Heart right ventricle (tissue), 16 donors: ENCODE measurements at places on chromosomes 12 and 14.

- no peak overlapping the region for H3K4me3 ChIP-seq
- H3K4me1 ChIP-seq: peaks cover 13% of the 10 kb centered on the region
- H3K27ac ChIP-seq: no peak overlapping the region
- no peaks in the 10 kb centered on the region for H3K27me3 ChIP-seq
- no peak for DNase-seq
These were observed 9.4 kb downstream of the ACACB start for GRCh38 chr12:109125791-109126190.

GRCh38 chr14:100017553-100017952 is 47.7 kb upstream of the EVL start:
- no peak for DNase-seq
- no peaks in the 10 kb centered on the region for H3K27me3 ChIP-seq
- H3K4me3 ChIP-seq: no peak overlapping the region
- H3K27ac ChIP-seq: no peak overlapping the region

- DNase-seq: no peak
- peaks cover 46% of the 10 kb centered on the region for H3K4me1 ChIP-seq
- H3K27ac ChIP-seq: peak overlapping the region; percentile 93
- no peak overlapping the region for H3K4me3 ChIP-seq
- H3K27me3 ChIP-seq: no peaks in the 10 kb centered on the region
- no peaks in the 10 kb centered on the region for H3K36me3 ChIP-seq
These were observed 3.0 kb downstream of the MIS18BP1 start for GRCh38 chr14:45249856-45250575.

DNA sequence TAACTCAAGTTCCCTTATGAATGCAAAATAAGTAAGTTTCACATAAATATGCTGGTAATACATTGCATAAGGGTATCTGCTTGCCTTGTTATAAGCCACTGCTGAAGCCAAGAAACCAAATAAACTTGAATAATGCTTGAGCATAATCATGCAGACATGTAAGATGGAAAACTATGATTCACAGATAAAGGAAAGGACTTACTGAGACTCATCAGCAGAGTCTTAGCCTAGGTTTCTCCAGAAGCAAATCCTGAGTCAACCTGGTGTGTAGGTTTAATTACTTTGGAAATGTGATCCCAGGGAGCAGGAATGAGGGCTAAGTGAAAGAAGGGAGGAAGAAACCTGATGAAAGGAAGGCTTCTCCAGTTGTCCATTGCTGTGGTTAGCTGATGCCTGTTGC is 107.7 kb upstream of the BTG1 start:
- H3K27me3 ChIP-seq: no peaks in the 10 kb centered on the region
- no peak overlapping the region for H3K27ac ChIP-seq
- H3K4me3 ChIP-seq: no peak overlapping the region
- DNase-seq: no peak
- no peaks in the 10 kb centered on the region for H3K36me3 ChIP-seq
- no peaks in the 10 kb centered on the region for H3K4me1 ChIP-seq

GRCh38 chr12:116804051-116804450 is 65.9 kb downstream of the RNFT2 start:
- H3K4me3 ChIP-seq: no peak overlapping the region
- no peaks in the 10 kb centered on the region for H3K36me3 ChIP-seq
- H3K27ac ChIP-seq: no peak overlapping the region
- no peak for DNase-seq

DNA sequence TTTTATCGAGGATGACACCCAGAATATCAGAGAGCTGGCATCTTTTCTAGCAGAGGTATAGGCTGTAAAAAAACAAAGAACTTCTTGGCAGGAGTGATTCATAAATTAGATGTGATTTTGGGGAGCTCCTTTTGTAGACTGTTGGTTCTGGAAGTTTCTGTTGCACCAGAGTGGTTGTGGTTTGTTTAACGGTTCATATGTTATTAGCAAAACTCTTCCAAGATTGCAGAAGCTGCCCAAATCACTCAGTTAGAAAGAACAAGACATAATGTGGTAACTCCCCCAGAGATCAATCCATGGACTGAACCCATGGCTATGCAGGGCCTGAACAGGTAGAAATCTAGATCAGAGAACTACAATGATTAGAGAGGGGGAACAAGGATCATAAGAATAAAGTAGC is 6.7 kb upstream of the RNASE10 start:
- DNase-seq: no peak
- H3K4me3 ChIP-seq: no peak overlapping the region
- H3K36me3 ChIP-seq: no peaks in the 10 kb centered on the region
- no peak overlapping the region for H3K27ac ChIP-seq
- no peaks in the 10 kb centered on the region for H3K27me3 ChIP-seq
- no peaks in the 10 kb centered on the region for H3K4me1 ChIP-seq

- peaks cover 12% of the 10 kb centered on the region for H3K4me1 ChIP-seq
- no peak for DNase-seq
- no peak overlapping the region for H3K4me3 ChIP-seq
- H3K27me3 ChIP-seq: no peaks in the 10 kb centered on the region
These were observed 77.8 kb upstream of the MAX start for GRCh38 chr14:65179918-65180724.

DNA sequence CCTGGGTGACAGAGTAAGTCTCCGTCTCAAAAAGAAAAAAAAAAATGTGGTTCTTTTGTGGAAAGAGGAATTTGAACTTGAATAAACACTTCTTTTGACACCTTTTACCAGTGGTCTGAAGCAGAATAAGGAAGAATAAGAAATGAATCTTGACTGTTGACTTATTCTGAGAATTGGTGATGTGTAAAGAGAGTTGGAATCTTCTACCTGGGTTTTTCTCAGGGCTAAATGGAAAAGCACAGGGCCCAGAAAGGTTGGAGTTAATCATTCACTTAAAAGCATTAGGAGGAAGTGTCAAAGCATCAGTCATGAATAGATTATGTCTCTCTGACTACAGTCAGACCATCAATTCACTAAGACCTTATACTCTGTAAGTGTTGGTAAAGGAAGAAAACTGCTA is 13.9 kb downstream of the PNMA1 start:
- H3K4me1 ChIP-seq: no peaks in the 10 kb centered on the region
- no peak overlapping the region for H3K4me3 ChIP-seq
- no peak overlapping the region for H3K27ac ChIP-seq

GRCh38 chr12:113873740-113874139 is 92.4 kb downstream of the RBM19 start:
- no peak for DNase-seq
- H3K27me3 ChIP-seq: no peaks in the 10 kb centered on the region
- no peaks in the 10 kb centered on the region for H3K4me1 ChIP-seq
- no peaks in the 10 kb centered on the region for H3K36me3 ChIP-seq

DNA sequence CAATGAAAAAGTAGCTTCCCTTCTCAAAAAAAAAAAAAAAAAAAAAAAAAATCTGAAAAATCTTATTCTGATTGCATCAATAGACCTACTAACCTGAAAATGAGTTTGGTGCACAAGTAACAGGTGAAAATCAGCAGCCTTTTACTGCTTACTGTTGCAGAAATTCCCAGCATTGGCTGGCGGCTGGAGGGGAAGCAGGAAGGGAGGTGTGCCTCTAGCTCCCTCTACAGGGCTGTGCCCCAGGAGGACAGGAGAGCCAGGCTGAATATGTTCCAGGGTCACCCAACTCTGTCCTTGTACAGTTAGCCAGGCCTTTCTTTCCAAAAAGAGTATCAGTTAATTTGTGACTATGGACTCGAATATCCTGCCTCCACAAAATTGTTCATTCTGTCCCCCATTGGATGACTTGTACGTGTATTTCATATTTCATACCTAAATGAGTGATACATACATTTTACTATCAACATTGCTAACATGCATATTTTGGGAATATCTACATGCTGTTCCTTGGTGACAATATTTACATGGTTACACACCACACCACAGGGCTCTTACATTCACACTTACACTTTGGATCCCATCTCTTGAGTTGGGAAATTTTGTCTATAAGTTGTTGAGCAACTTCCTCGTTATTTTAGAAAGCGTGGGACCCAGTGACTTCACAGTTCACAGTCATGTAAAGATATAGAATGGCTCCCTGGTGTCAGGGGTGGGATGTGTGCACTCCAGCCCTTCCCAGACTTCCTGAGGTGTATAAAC is 124.8 kb downstream of the SAMD4A start:
- no peaks in the 10 kb centered on the region for H3K27me3 ChIP-seq
- no peak overlapping the region for H3K4me3 ChIP-seq
- peaks cover 35% of the 10 kb centered on the region for H3K4me1 ChIP-seq
- no peaks in the 10 kb centered on the region for H3K36me3 ChIP-seq
- peak overlapping the region; percentile 47 for H3K27ac ChIP-seq
- DNase-seq: peak; percentile 85

GRCh38 chr12:105321125-105321524 is 9.4 kb upstream of the C12orf75 start:
- no peak overlapping the region for H3K27ac ChIP-seq
- no peaks in the 10 kb centered on the region for H3K27me3 ChIP-seq
- no peak for DNase-seq
- H3K4me3 ChIP-seq: no peak overlapping the region

- H3K27me3 ChIP-seq: peaks cover 66% of the 10 kb centered on the region
- no peak for DNase-seq
- no peaks in the 10 kb centered on the region for H3K4me1 ChIP-seq
- H3K27ac ChIP-seq: no peak overlapping the region
These were observed 21.8 kb downstream of the LHX5 start for GRCh38 chr12:113449839-113450238.

DNA sequence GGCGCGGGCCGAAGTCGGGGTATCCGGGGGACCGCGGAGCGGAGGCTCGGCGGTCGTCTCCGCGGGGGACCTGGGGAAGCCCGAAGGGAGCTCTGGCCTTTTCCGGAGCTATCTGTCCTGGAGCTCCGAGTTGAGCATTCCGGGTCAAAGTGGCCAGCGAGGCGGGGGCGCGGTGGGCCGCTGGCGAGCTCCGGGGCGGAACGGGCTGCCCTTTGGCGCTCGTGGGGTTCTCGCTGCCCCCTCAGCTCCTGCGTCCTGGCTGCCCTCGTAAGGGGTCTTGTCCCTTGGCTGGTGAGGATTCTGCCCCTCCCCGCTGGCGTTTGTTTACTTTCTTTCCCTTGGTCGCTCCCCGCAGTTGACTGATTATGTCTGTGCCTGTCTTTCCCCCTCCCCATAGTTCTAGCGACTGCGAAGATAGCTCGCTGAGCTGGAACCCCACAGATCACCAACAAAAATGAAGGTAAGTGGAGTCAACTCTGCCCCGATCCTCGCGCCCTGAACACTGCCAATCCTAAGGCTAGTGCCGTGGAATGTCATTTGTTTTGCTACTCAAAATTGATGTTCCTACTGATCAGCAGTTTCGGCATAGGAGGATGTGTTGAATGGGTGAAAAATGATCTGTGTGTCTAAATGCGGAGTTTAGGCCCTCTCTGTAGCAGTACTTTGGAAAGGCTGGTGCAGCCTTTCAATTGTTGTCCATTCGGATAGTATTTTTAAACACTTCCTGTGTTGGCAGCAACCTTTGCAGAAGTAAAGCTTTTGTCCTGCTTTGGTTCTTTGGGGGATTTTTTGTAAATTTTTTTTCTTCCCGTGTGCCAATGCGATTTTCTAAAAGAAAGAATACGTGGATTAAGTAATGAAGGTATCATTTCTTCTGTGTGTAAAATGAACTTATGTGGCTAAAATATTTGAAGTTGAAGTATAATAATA is 1.3 kb downstream of the ARID4A start:
- peak overlapping the region; percentile 83 for H3K27ac ChIP-seq
- DNase-seq: peak; percentile 25
- H3K27me3 ChIP-seq: no peaks in the 10 kb centered on the region
- peak overlapping the region; percentile 98 for H3K4me3 ChIP-seq
- H3K36me3 ChIP-seq: peaks cover 8% of the 10 kb centered on the region

- H3K27me3 ChIP-seq: peaks cover 10% of the 10 kb centered on the region
- no peaks in the 10 kb centered on the region for H3K4me1 ChIP-seq
- no peaks in the 10 kb centered on the region for H3K36me3 ChIP-seq
- no peak for DNase-seq
- no peak overlapping the region for H3K27ac ChIP-seq
- no peak overlapping the region for H3K4me3 ChIP-seq
These were observed 37.7 kb upstream of the CRY1 start for GRCh38 chr12:107130830-107131611.

GRCh38 chr12:104371043-104371870 is 67.7 kb downstream of the EID3 start:
- H3K36me3 ChIP-seq: no peaks in the 10 kb centered on the region
- no peak overlapping the region for H3K4me3 ChIP-seq
- H3K4me1 ChIP-seq: no peaks in the 10 kb centered on the region
- no peaks in the 10 kb centered on the region for H3K27me3 ChIP-seq
- no peak for DNase-seq
- no peak overlapping the region for H3K27ac ChIP-seq

GRCh38 chr14:35254736-35255135 is 37.4 kb upstream of the PSMA6 start:
- no peaks in the 10 kb centered on the region for H3K27me3 ChIP-seq
- DNase-seq: no peak
- H3K4me1 ChIP-seq: peaks cover 16% of the 10 kb centered on the region
- H3K4me3 ChIP-seq: no peak overlapping the region

DNA sequence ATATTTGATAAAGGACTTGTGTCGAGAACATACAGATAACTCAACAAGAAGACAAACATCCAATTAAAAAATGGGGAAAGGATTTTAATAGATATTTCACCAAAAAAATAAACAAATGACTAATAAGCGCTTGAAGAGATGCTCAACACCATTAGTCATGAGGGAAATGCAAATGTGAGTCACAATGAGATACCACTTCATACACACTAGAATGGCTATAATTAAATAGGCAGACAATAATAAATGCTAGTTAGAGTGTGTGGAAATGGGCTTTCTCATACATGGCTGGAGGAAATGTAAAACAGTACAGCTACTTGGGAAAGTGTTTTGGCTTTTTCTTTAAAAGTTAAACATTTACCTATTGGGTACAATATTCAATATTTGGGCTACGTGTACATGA is 34.8 kb downstream of the DLK1 start:
- peaks cover 7% of the 10 kb centered on the region for H3K27me3 ChIP-seq
- no peaks in the 10 kb centered on the region for H3K4me1 ChIP-seq
- no peak for DNase-seq
- H3K27ac ChIP-seq: no peak overlapping the region
- H3K36me3 ChIP-seq: no peaks in the 10 kb centered on the region

DNA sequence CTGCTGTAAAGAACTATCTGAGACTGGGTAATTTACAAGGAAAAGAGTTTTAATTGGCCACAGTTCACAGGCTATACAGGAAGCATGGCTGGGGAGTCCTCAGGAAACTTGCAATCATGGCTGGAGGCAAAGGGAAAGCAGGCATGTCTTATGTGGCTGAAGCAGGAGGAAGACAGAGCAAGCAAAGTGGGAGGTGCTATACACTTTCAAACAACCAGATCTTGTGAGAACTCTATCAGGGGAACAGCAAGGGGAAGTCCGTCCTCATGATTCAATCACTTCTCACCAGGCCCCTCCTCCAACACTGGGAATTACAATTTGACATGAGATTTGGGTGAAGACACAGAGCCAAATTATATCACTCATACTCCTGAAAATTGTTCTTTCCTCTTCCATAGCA is 109.5 kb upstream of the PKP2 start:
- H3K4me1 ChIP-seq: no peaks in the 10 kb centered on the region
- no peak for DNase-seq
- H3K36me3 ChIP-seq: no peaks in the 10 kb centered on the region
- no peaks in the 10 kb centered on the region for H3K27me3 ChIP-seq
- H3K4me3 ChIP-seq: no peak overlapping the region

GRCh38 chr12:81296556-81297305 is 218.9 kb downstream of the ACSS3 start:
- H3K4me1 ChIP-seq: no peaks in the 10 kb centered on the region
- DNase-seq: no peak
- no peaks in the 10 kb centered on the region for H3K36me3 ChIP-seq
- no peak overlapping the region for H3K27ac ChIP-seq
- no peaks in the 10 kb centered on the region for H3K27me3 ChIP-seq

GRCh38 chr14:42299692-42300091 is 693.0 kb downstream of the LRFN5 start:
- no peak for DNase-seq
- H3K4me1 ChIP-seq: no peaks in the 10 kb centered on the region
- no peak overlapping the region for H3K27ac ChIP-seq
- H3K4me3 ChIP-seq: no peak overlapping the region
- H3K27me3 ChIP-seq: no peaks in the 10 kb centered on the region
